ENCODE measurements at places on chromosomes 5 and 9.

GRCh38 chr5:173973616-173973969, 15.4 kb upstream of the C5orf47 start:
- peak; percentile 53 for DNase-seq

DNA sequence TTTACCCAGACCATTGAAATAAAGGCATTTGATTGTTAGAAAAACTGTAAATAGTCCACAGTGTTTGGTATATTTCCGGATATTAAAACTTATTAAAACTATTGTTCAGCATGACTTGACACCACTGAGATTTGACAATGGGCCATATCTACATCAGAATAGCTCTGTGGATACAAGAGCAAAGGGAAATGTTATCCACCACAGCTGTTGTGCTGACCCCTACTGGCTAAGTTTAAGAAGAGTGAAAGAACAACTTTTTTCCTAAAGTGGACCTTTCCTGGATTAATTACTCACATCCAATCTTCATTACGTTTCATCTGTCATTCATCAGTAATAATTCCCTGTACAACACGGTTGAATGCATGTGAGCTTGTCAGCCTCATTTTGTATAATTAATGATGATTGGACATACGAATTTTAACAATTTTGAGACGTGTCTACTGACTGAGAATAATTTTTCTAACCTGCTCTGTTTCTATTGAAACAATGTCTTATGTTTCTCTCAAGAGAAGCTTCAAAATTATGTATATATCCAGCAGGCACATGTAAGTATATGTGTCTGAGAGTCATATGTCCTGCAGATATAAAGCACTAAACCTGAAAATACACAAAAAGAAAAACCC, 1952.6 kb downstream of the MAT2B start:
- peak; percentile 23 for DNase-seq

DNA sequence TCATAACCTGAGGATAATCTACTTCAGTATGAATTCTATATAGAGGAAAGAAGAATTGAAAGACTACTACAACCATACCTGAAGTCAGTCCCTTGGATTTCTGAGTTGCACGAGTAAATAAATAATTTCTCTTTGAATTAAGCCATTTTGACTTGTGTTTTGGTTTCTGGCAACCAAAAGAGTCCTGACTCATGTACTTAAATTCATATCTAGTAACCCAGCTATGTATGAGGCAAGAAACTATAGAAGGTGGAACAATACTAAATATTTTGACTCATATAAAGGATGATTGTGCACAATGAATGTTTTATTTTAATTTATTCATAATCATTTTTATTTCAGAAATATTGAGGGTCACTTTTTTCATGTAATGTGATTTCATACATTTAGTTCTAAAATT, 276.8 kb downstream of the MEF2C start:
- no peak for DNase-seq

- DNase-seq: no peak
These were observed 5.2 kb upstream of the ALDOB start for GRCh38 chr9:101440714-101441230.

DNA sequence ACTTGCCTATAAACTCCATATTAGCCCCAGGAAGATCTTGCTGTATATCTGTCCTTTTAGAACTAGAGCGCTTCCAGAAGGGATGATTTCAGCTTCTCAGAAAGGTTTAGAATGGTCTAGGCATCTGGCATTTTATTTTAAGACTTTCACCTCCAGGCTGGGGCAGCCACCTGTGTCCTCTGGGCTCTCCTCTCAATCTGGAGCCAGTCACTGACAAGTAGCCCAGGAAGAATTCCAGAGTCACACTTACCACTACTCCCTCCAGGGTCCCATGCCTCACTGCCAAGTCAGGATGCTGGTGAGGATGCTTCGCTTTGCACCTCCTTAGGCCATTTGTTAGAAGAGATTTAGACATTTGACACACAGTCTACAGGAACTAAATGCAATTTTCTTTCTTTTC, 20.8 kb downstream of the B4GALT1 start:
- DNase-seq: no peak

DNA sequence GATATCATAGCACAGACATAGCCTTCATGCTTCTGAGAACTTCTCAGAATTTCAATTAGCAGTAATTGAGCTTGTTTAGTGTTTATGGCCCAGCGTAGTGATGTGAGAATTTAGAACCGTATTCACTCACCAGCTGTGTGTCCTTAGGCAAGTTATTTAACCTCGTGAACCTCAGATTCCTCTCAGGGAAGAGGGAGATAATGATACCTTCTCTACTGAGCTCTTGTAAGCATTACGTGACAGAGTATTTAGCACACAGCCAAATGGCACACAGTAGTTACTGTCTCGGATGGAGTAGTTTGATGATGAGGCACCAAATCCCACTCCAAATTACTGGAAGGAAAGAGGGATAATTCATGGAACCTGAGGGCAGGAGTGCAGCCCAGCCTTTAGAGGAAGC, 429.3 kb downstream of the CCDC171 start:
- DNase-seq: no peak
